ENCODE measurements at places on chromosomes 16 and 17. TPM values are rescaled to one million over a fixed set of nuclear protein-coding genes. Genes with fewer than 3 reads are reported as not detected.

Gene ENPP7
- total RNA-seq = not detected

Gene ATP2A1
- 2.7 TPM for total RNA-seq

Gene TEKT1
- not detected for total RNA-seq

Gene CCL2
- total RNA-seq = 65.2 TPM

Gene GRB7
- total RNA-seq = 4.1 TPM

Gene TBC1D3B
- total RNA-seq = 1.9 TPM

Data from A549 treated with CpdA at 1 μM for 4 hours (cell line).